ENCODE measurements at places on chromosomes 6 and 20. TPM values are rescaled to one million over a fixed set of nuclear protein-coding genes. Genes with fewer than 3 reads are reported as not detected.

- H3K27ac ChIP-seq, result no peak overlapping the region
- no peak overlapping the region for H3K4me3 ChIP-seq
- H3K27me3 ChIP-seq, result no peaks in the 10 kb centered on the region
- H3K36me3 ChIP-seq, result no peaks in the 10 kb centered on the region
- no peak for DNase-seq
Observed at GRCh38 chr6:106966671-106967640, 7.6 kb downstream of the CD24 start.

- no peak overlapping the region for H3K4me3 ChIP-seq
- DNase-seq, result no peak
- H3K27ac ChIP-seq, result no peak overlapping the region
Observed at GRCh38 chr20:37915800-37916570, 13.1 kb downstream of the VSTM2L start.

- peaks cover 6% of the 10 kb centered on the region for H3K36me3 ChIP-seq
- H3K4me3 ChIP-seq, result no peak overlapping the region
- DNase-seq, result no peak
- no peak overlapping the region for H3K27ac ChIP-seq
- no peaks in the 10 kb centered on the region for H3K4me1 ChIP-seq
- H3K27me3 ChIP-seq, result no peaks in the 10 kb centered on the region
Observed at GRCh38 chr6:144481527-144481926, 196.4 kb downstream of the UTRN start.

DNA sequence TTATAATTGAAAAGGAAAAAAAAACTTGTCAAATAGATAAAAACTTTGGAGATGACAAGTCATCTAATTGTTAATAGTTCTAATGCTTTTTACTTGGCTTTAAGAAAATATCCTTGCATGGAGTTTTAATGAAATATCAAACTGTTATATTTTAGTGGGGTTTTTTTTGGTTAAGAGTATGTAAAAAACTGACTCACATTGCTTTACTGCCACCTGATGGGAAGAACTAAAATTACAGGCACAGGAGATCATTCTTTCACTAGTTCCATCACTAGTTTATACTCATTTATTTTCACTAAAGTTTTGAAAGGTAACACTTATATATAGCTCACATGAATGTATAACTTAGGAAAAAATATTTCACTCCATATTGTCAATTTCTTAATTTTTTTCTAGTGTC is 309.1 kb downstream of the LMBRD1 start:
- no peaks in the 10 kb centered on the region for H3K27me3 ChIP-seq
- no peak overlapping the region for H3K27ac ChIP-seq
- no peak for DNase-seq
- no peak overlapping the region for H3K4me3 ChIP-seq
- H3K4me1 ChIP-seq, result no peaks in the 10 kb centered on the region
- no peaks in the 10 kb centered on the region for H3K36me3 ChIP-seq

Gene FHL5
- 0.30 TPM for polyA plus RNA-seq

GRCh38 chr6:551405-551804 is 105.5 kb downstream of the HUS1B start:
- H3K4me3 ChIP-seq, result no peak overlapping the region
- H3K36me3 ChIP-seq, result peaks cover 17% of the 10 kb centered on the region
- no peak overlapping the region for H3K27ac ChIP-seq
- DNase-seq, result no peak
- H3K4me1 ChIP-seq, result no peaks in the 10 kb centered on the region

Gene CST2
- polyA plus RNA-seq, result 0.31 TPM

DNA sequence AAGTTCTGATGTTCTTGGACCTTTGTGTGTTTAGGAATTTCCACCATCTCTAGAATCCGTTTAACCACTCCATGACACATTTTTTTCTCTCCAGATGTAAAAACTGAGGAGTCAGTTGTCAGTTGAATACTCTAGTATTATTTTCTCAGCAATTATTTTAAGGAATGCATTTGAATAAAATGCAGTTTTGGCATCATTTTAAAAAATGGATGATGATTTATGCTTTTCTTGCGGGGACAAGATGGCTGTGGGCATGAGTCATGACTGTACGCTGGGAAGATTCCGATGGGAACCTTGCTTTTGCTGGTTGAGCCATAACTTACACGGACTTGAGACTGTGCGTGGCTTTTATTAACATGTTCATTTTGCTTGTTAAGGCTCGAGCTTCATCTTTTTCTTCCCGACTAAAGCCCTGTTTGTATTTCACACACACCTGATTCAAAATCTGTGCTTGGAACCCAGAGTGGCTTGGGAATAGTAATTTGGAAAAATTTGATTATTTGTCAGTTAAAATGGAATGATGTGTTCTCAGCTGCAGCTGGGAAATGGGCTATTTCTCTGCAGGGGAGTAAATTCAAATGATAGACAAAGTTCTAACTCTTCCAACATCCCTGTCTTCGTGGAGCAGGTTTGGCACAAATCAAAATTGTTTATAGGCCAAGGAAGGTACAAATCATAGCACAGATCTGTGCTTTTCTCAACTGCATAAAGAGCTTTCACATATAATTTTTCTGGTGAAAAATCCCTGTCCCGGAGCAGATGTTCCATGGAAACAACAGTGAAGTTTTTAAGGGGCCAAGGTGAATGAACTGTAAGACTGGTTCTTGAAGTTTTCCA is 470.5 kb upstream of the JAG1 start:
- no peak overlapping the region for H3K27ac ChIP-seq
- H3K36me3 ChIP-seq, result no peaks in the 10 kb centered on the region
- H3K4me1 ChIP-seq, result no peaks in the 10 kb centered on the region
- H3K4me3 ChIP-seq, result no peak overlapping the region
- no peak for DNase-seq
